ENCODE measurements at places on chromosomes 7 and 10.

GRCh38 chr10:24417053-24417452 is 208.1 kb downstream of the KIAA1217 start:
- no peak for DNase-seq

GRCh38 chr7:118186501-118186900 is 2.5 kb downstream of the LSM8 start:
- no peak for DNase-seq

- no peak for DNase-seq
Observed at GRCh38 chr10:46006219-46006618, 24.2 kb downstream of the NCOA4 start.

DNA sequence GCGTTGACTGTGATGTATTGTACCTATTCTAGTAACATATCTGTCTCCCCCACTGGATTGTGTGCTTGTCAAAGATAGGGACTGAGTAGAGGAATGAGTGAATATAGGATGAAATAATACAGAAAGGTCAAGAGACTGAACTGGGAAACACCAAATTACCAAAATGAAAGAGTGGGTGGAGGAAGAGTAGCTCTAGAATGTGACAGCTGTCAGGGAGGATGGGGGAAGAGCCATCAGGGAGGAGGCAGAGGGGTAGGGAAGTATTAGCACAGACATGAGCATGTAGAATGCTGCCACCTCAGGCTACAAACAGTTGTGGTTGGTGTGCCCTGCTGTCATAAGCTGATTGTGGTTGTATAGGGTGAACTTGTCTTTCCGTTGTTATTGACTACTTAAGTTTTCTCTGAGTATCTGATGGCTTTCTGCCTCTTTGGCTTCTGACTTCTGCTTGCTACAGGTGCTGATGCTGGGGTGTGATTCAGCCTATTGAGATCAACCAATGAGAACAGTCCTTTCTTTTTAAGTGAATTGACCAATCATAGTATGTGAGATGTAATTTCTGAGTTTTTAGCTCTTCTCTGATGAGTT is 5.6 kb downstream of the CCSER2 start:
- DNase-seq: no peak

DNA sequence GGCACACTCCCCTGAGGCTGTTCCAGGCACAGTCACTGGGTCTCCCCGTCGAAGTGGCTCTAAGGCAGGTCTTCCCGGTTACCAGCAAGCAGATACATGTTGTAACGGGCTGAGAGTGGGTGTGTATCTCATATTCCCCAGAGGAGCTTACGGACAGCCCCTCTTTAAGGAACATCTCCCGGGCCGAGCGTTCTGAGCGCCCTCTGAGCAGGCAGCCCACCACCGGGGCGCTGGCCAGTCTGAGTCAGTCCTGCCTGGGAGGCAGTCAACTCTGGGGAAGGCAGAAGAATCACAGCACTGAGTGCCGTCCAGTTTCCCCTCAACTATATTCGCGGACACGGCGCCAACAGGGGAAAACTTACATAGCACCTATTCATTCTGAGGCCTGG is 117.4 kb downstream of the LHPP start:
- no peak for DNase-seq

GRCh38 chr10:20429742-20430141 is 467.4 kb downstream of the NEBL start:
- no peak for DNase-seq

DNA sequence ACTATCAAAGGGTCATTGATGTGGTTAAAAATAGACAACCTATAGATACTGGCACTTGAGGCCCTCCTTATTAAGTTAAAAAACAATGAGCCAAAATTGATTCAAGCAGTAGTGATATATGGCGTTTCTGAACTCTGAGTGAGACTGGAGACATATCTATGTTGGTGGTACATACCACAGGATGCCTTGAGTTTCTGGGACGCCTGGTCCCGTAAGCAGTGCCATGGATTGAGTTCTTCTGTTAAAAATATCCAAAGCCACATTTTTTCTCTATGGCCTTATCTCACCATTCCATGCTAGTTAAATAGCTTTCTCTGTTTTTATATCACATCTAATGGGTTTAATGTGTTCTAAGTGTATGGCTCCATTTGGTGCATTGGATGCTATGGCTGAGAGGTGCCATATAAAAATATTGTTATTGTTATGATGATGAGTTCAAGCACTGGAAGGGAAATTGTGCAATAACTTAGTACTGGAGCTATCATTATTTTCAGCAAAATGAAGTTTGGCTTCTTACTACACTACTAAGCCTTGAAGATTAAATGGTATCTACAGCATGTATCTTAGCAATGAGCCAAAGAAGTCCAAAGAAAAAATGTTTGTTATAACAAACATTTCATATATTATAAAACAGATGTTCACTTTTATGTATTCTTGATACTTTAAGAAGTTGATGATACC is 713.9 kb downstream of the SUGCT start:
- DNase-seq: no peak

- DNase-seq: no peak
Observed at GRCh38 chr10:38600146-38600545, 506.0 kb downstream of the ZNF37A start.

- no peak for DNase-seq
Observed at GRCh38 chr7:30894866-30895605, 16.6 kb upstream of the AQP1 start.

DNA sequence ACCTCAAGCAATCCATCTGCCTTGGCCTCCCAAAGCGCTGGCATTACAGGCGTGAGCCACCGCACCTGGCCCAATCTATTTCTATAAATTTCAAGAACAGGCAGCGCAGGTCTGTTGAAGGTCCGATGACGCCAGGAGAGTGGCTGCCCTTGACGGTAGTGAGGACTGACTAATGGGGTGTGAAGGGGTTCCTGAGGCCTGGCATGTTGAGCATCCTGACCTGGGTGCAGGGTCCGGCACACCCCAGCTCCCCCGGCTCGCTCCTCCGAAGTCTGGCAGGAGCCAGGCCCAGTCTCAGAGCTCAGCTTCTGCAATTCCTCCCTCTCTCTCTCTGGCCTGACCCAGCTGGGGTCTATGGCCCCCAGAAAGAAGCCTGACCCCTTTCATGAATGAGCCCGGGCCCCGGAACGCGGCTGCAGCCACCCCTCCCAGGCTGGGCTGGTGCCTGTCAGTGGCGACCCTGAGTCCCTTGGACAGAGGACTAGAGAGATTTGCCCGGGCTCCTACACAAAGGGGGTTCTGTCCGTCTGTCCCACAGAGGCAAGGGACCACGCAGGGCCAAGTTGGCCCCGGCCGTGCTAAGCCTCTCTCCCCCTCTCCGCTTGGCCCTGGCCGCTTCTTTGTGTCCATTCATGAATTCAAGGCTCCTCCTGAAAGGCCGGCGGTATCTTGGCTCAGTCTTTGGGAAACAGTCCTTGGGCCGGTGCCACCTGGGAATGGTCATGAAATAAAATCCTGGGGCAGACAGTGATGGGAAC is 18.8 kb downstream of the MMD2 start:
- no peak for DNase-seq

- DNase-seq: no peak
Observed at GRCh38 chr10:127013691-127014473, 108.7 kb downstream of the DOCK1 start.

GRCh38 chr7:151367284-151367683 is 25.7 kb downstream of the NUB1 start:
- no peak for DNase-seq

GRCh38 chr7:22296916-22297315 is 60.0 kb downstream of the RAPGEF5 start:
- no peak for DNase-seq

All from NCI-H774 (cell line).